Neural progenitor cell (in vitro differentiated cells): ENCODE measurements at places on chromosomes 6 and 20. TPM values are rescaled to one million over a fixed set of nuclear protein-coding genes. Genes with fewer than 3 reads are reported as not detected.

Gene FAM184A
- total RNA-seq, result 9.8 and 24.8 TPM in 2 replicates

DNA sequence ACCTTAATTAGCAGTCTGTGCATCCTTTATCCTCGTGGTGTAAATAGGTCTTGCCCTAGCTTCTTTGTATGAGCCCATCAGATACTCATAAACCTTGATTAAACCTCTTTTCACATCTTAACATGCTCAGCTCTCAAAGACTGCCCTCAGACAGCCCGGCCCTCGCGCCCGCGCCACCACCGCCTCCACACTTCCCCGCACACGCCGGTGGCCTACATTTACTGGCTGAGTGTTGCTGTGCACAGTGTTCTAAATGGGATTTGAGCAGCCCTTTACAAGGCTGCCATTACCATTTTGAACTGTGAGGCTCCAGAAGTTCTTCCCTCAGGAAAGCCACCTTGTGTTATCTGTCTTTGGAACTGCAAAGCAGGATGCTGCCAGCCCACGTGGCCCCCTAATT, 63.0 kb upstream of the INSM1 start:
- DNase-seq, result no peak

Gene LINC00237
- not detected in 2 replicates for total RNA-seq

DNA sequence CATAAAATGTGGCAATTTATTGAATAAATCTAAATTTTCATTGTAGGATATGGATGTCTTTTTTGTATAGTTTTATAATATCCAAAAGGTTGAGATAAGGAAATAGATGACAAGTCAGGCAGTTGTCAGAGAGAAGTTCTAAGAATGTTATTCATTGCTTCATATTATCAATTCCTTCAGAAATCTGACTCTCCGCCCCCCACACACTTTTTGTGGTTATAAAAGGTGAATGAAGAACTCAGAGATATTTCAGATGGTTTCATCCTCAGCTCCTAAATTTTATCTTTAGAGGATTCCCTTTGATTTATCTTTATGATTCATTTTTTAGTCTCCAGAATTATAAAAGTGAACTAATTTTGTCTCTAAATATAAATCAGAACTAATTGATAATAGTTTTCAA, 136.1 kb upstream of the NOX3 start:
- no peak for DNase-seq

- DNase-seq, result no peak
Observed at GRCh38 chr6:111848262-111848812, 24.9 kb downstream of the FYN start.

- DNase-seq, result no peak
Observed at GRCh38 chr20:58555078-58555765, 40.0 kb upstream of the APCDD1L start.

Gene LY6G6C
- not detected in 2 replicates for total RNA-seq

DNA sequence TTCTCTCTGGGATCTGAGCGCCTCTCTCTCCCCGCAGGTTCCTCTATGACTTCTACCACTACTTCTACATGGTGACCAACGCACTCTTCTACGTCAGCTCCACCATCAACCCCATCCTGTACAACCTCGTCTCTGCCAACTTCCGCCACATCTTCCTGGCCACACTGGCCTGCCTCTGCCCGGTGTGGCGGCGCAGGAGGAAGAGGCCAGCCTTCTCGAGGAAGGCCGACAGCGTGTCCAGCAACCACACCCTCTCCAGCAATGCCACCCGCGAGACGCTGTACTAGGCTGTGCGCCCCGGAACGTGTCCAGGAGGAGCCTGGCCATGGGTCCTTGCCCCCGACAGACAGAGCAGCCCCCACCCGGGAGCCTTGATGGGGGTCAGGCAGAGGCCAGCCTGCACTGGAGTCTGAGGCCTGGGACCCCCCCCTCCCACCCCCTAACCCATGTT, 36.3 kb upstream of the MRGBP start:
- DNase-seq, result no peak
